NCI-H1417 treated with DMSO at 0.1 percent for 48 hours (cell line): ENCODE measurements at places on chromosomes 1 and 21.

DNA sequence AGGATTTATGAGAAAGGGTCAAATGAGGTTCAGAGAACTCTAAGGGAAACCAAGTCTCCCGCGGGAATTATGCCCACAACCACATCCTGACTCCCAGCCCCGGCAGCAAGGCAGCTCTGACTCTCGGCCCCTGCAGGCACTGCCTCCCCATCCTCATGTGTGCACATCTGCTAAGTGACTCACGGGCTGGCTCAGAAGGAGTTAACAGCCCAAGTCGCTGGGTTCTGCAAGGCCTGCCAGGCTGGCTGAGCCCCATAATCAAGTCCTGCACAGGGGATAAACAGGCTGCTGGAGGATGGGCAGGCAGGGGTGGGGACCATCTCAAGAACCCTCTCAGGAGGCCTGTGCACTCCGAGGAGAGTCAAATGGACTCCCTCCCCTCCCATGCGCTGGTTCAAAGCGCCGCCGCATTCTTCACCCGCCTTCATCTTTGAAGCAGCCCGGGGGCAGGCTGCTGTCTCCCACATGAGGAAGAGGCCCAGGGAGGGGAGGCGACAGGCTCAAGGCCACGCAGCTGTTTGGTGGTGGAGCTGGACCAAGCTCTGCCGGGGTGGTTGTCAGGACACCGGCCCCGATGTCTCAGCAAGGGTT lies 344.3 kb downstream of the MATN1 start:
- no peak for DNase-seq

GRCh38 chr21:15104470-15104869 lies 39.7 kb upstream of the NRIP1 start:
- no peak for DNase-seq

DNA sequence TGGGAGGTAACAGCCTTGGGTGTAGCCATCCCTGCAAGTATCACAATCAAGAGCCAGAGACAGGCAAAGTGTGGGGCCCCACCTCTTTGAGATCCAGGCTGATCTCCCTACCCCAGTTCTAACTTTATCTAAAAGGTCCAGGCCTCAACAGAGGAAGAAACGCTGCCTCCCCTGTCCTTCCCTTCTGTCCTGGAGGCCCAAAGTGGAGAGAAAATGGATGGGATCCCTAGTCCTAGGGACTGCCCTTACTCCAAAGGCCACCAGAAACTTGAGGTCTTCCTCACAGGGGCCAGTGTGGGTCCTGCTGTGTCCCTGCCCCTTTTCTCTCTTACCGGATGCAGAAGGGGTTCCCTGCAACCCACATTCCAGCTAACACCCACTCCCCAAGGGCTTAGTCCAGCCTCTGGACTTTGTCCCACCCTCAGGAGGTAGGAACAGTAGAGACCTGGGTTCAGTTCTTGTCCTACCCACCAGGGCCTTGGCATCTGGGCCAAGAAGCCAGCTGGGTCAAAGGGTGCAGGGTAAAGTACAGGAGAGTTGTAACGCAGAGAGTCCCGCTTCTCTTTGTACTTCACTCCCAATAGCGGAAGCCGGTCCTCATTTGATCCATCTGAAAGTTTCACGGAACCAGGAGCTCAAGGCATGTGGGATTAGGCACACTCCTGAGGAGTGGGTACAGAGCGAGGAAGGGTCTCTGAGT lies 1.9 kb downstream of the HDGF start:
- DNase-seq: no peak

DNA sequence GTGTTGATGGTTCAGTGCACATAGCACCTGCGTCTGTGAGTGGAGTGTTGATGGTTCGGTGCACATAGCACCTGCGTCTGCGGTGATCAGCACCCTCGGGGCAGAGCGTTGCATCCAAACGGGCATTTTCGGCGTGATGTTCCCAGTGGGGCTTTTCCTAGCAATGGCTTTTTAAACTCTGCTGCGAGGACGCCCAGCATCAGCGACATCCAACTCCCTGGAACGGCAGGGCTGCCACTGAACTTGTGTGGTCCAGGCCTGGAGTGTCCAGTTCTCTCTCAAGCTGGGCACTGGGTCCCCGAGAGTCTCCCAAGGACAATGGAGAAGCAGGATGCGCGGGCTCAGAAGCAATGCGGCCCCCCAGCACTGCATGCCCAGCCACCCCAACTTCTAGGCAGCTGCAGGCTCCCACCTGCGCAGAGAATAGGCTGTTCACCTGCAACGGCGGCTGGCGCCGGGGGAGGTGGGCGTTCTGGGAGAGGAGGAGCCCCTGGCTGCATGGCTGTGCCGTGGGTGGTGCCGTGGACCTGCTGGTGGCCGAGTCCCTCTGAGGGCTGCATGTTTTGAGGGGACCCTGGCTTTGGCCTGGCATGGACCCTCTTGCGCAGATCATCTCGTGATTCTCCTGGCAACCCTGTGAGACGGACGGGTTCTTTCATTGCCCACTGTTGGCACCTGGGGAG lies 10.1 kb upstream of the C1orf174 start:
- no peak for DNase-seq

- DNase-seq: no peak
Measured at GRCh38 chr21:45078877-45079281, 4.5 kb downstream of the ADARB1 start.

DNA sequence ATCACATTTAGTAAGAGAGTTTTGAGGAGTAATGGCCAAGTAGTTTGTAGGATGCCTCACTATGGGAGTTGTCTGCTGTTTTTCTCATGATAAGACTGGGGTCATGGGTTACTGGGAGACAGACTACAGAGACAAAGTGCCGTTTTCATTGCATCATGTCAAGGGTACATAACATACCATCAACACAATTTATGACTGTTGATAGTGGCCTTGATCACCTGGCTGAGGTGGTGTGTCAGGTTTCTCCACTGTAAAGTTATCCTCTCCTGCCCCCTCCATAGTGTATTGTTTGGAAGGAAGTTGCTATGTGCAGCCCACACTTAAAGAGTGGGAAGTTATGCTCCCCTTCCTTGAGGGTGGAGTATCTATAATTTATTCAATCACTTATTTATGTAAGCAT lies 263.5 kb upstream of the POU3F1 start:
- DNase-seq: no peak

DNA sequence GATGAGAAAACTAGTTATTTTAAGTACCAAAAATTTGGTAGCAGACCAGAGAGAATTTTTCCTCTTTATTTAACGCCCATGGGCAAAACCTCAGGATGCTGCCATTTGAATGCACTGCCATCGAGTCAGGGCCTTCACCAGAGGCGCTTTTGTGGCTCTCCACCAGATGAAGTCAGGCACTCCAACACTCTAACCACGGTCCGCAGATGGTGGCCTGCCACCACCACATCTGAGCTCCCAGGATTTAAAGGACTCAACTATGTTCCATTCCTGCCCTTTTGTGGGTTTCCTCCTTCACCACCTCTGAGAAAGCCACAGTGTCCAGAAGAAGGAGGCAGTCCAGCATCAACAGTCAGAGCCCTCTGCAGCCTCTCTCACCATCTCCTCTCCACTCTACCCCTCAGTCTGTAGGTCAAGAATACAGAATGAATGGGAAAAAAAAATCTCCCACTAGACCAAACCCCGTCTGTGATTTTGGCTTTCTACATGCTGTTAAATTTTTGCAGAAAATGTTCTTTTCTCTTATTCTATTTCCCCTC lies 647.4 kb downstream of the USP25 start:
- DNase-seq: no peak

DNA sequence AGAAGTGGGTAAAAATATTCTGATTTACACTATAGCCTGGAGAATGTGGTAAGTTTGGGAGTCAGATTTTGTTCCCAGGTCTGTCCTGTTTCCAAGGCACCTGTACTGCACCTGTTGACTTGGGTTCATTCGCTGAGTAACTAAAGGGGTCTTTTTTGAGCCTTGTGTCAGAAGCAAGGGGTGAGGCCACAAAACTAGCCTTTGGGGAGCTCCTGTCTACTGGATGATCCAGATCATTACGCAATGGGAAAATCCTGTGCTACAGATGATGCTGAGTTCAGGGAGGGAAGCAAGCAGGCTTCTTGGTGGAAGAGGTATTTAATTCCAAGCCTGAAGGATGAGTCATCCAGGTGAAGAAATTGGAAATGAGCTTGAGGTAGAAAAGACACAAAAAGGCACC lies 424.0 kb downstream of the MATN1 start:
- no peak for DNase-seq

GRCh38 chr1:11238311-11238710 lies 24.0 kb downstream of the MTOR start:
- no peak for DNase-seq

DNA sequence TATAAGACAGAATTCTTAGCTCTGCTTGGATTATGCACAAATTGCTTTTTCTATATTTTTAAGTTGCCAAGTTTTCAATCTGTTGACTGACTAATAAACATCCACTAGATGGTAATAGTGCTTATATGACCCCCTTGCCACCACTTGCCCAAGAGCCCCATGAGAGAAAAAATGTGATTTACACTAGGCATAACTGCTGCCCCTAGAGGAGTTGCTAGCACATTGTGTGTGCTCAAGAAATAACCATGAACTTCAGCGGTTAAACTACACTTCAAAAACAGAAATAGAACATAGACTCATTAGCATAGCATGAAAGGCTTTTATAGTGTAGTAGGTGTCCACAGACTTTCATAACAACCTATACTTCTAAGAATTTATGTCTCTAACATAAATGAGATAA lies 61.4 kb downstream of the BRINP3 start:
- DNase-seq: no peak

GRCh38 chr1:18009055-18009454 lies 98.5 kb upstream of the IGSF21 start:
- no peak for DNase-seq

DNA sequence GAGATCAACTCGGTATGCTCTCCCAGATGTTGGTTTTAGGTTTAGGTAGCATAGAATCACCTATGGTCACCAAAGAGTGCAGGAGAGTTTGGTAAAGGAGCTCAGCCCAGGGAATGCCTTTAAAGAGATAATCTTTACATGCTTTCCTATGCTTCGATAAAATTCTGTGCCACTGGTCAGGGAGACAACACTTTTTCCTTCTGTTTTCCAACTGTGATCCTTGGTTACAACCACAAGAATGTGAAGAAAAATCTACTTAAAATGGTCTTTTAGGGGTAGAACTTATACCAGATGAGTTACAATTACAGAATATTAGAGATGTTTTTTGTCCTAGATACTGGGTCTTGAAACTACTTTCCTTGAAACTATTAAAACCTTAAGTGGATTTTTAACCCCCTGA lies 895.6 kb downstream of the TTLL7 start:
- no peak for DNase-seq
